Stimulated activated CD4-positive, alpha-beta T cell treated with anti-CD3 and anti-CD28 coated beads, Interleukin-15, amount 100 ng/mL, for 48 hours (primary cell): ENCODE measurements at places on chromosomes 1 and 21.

DNA sequence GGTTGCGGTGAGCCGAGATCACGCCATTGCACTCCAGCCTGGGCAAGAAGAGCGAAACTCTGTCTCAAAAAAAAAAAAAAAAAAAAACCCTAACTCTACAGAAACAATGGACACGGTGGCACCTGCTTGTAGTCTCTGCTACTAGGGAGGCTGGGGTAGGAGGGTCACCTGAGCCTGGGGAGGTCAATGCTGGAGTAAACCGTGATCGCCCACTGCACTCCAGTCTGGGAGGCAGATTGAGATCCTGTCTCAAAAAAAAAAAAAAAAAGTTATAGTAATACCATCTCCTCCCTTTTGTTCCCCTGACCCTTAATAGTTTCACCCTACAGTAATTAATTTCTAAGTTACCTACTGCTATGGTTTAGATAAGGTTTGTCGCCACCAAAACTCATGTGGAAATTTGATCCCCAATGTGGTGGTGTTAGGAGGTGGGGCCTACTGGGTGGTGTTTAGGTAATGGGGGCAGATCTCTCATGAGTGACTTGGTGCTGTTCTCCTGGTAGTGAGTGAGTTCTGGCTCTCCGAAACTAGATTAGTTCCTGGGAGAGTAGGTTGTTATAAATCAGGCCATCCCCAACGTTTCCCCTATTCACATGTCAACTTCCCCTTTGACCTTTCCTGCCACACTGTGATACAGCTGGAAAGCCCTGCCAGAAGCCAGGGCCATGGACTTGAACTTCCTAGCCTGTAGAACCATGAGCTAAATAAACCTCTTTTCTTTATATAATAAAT, 9.8 kb downstream of the FBXO42 start:
- DNase-seq: no peak

- DNase-seq: no peak
Observed at GRCh38 chr1:80988926-80989325, 811.8 kb upstream of the ADGRL2 start.

DNA sequence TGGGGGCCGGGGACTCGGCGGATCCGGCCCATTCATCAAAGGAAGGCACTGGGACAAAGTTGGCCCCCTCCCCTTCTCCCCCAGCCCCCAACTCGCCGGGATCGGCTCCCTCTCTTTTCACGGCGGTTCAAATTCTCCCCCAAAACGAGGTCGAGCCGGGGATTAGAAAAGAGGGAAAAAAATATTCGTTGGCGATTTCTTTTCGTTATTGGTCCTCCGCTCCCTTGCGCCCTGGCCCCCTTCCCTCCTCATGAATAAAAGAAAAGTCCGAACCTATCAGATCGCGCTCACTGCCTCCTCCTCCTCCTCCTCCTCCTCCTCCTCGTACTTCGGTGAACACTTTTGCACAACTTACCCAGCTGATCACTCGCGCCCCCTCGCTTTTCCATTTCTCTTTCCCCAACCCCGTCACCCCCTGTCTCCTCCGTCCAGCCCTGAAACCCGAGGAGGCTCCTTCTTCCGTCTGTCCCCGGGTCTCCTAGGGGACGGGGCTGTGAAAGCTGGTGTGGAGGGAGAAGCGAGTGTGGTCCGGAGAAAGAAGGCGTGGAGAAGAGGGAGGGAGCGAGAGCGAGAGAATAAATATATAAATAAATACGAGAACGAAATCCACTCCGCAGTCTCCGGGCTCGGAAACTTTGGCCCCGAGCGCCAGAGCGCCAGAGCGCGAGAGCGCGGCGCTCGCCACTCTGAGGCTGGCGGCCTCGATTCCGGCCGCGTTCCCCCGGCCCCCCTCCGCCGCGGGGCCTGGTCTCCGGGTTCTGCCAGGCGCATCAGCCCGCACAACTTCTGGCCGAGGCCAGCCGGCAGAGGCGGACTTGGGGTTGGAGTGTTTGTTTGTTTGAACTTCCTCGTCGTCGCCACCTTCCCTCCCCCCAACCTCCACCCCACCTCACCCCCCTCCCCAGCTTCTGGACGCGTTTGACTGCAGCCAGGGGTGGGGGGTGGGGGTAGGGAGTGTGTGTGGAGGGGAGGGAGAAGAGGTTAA, at the start of gene PAX7:
TSS of gene PAX7 (plus strand) at position 336 of the 985 bp plus-strand sequence. CDS start 758 bp downstream, outside the sequence.
- DNase-seq: no peak

GRCh38 chr1:231232870-231233734, 7.9 kb upstream of the GNPAT start:
- no peak for DNase-seq

GRCh38 chr1:210143465-210144062, 89.0 kb upstream of the SERTAD4 start:
- peak; percentile 35 for DNase-seq

DNA sequence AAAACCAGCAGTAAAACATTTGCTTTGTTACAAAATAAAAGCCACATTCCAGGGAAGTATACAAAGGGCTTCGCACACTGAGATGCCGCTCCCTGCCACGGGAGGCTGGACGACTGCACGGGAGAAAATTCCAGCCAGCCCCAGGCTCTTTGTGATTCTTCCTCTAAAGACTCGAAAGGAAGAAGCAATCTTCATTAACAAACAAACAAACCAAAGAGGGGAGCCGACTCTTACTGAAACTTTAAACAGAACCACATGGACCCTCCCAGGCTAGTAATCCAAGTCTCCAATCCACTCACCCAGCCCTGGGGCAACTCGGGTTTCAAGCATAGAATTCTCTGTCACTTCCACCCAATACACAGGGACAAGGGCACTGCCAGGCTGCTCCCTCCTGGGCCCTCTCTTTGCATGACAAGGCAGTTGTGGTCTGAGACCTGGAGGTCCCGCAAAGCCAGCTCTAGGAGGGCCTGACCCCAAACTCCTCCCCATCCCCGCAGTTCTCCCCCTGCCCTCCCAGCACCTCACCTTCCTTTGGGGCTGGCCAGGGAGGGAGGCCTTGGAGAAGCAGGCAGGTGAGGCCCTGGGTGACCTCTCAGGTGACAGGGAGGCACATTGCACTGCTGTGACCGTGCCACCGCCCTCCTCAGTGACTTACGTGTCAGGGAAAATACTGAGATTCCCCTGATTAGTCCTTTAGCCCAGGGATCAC, 26.6 kb upstream of the COL18A1 start:
- no peak for DNase-seq

GRCh38 chr1:174991473-174991872, 8.3 kb upstream of the CACYBP start:
- DNase-seq: no peak

- DNase-seq: no peak
Observed at GRCh38 chr1:152646656-152647055, 16.5 kb upstream of the LCE2D start.

- no peak for DNase-seq
Observed at GRCh38 chr21:23543333-23543732, 2063.9 kb downstream of the MRPL39 start.

DNA sequence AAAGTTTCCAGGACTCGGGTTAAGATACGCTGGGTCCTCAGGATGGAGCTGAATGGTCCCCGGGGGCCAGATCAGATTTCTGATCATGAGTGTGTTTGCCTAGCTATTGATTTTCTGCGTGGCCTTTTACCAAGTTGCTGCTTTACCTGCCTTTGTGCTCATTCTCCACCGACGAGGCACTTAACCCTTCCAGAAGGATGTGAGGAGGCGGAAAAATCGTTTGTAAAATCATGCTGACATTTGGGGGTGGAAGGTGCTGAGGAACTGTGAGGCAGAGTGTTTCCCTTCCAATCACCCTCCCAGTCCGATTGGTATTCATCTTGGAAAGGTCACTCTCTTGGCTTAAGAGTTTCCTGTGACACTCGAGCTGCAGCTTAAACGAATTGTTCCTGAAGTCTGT, 337.1 kb upstream of the KAZN start:
- DNase-seq: no peak

GRCh38 chr1:173474097-173474779, 2.9 kb upstream of the PRDX6 start:
- DNase-seq: no peak

- DNase-seq: no peak
Observed at GRCh38 chr1:100793659-100794058, 74.1 kb downstream of the VCAM1 start.

- DNase-seq: no peak
Observed at GRCh38 chr21:19343711-19344110, 940.1 kb upstream of the TMPRSS15 start.

- DNase-seq: no peak
Observed at GRCh38 chr1:55062801-55063576, 23.6 kb downstream of the PCSK9 start.

DNA sequence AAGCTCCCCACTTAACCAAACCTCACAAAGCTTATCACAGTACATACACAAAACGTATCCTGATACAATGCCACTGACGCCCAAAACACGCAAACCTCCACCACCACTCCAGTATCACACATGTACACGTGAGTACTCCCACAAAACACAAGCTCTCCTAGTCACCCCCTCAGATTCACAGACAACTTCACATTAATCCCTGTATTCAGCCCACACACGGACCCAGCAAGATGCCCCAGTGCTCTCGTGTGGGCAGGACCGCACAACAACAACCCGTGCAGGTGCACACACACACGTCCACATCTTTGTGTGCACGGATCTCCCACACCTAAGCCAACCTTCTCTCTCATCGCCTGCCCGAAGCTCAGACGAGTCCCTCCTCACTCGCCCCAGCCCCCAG, 17.6 kb downstream of the PADI1 start:
- no peak for DNase-seq

- no peak for DNase-seq
Observed at GRCh38 chr1:64973061-64973647, 6.8 kb upstream of the JAK1 start.

DNA sequence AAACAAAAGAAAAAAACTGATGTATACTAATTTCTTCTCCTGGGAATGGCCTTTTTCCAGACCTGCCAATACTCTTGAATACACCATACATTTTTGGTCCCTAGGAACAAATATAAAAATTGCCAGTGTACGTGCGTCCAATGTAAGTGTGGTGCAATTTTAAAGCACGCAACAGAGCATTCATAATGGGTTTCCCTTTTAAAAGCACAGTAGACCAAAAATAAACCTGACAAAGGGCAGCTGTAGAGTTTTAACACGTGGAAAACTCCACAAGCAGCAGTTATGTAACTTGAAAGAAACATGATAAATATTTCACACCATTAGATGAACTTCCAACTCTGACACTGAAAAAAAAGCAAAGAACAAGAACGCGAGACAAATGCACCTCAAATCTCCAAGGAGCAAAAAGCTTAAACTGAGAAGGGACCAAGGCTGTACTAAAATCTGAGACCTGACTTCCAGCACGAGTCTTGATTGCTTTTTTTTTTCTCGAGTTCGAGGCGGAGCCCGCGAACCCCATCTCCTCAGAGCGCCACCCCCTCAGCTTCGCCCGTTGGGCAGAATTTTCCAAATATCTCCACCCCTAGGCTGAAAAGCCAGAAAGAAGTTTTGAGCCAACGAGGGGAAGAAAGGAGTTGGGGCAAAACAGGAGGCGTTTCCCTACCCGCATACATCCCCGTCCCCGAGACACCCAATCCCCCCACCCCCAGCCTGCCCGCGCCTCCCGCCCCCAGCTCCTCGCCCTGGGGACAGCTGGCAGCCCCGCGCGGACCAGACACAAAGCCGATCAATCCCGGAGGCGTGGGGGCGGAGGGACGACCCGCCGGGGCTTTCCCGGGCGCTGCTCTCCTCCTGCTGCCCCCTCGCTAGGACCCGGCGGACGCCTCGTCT, at the start of gene JAM2:
TSS of gene JAM2 (plus strand) at position 599 of the 891 bp plus-strand sequence. CDS start 564 bp downstream, outside the sequence.
- DNase-seq: peak; percentile 16
